ENCODE measurements at places on chromosomes 11 and 22. TPM values are rescaled to one million over a fixed set of nuclear protein-coding genes. Genes with fewer than 3 reads are reported as not detected.
A peak's percentile ranks its signal among the peaks of the same experiment; 100 is the strongest.

DNA sequence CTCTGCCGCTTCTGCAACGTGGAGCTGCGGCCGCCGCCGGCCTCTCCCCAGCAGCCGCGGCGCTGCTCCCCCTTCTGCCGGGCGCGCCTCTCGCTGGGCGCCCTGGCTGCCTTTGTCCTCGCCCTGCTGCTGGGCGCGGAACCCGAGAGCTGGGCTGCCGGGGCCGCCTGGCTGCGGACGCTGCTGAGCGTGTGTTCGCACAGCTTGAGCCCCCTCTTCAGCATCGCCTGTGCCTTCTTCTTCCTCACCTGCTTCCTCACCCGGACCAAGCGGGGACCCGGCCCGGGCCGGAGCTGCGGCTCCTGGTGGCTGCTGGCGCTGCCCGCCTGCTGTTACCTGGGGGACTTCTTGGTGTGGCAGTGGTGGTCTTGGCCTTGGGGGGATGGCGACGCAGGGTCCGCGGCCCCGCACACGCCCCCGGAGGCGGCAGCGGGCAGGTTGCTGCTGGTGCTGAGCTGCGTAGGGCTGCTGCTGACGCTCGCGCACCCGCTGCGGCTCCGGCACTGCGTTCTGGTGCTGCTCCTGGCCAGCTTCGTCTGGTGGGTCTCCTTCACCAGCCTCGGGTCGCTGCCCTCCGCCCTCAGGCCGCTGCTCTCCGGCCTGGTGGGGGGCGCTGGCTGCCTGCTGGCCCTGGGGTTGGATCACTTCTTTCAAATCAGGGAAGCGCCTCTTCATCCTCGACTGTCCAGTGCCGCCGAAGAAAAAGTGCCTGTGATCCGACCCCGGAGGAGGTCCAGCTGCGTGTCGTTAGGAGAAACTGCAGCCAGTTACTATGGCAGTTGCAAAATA, 816 bp downstream of the PDE3B start:
- peak; percentile 54 for DNase-seq

The C11orf86 gene
- 0.44 TPM for total RNA-seq

DNA sequence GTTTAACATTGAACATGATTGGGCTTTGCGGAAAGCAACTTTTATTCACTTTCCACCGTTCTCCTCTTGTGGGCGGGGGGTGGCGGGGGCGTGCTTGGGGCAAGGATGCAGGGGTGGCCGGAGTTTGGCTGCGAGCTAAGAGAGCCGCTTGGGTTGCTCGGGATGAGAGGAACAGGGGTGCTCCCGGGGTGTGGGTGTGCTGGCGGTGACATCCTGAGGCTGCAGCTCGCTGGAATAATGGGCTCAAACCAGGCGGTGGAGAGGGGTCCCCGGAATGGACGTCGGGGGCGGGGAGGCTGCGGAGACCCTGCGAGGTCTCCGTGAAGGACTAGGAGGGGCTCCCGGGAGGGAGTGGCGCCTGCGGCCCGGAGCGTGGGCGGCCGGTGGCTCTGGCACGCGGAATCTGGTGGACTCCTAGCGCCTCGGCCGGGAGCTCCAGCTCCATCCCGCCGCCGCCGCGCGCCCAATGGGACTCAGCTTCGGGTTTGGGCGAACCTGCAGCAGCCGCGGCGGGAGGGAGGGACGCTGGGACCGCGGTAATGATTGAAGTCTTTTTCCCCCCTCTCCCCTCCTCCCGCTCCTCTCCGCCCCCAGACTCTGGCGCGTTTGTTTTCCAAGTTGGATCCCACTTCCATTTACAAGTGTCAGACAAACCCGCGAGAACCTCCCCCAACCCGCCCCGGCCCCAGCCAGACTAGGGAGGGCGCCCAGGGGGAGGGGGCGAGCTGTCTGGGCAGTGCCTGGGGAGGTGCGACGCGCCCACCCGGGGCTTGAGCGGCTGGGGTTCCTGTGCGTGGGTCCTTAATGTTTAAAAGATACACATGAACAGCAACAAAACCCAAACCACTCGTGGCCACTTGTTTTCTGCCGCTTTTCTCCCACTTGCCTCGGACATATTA, 2.0 kb downstream of the FAT3 start:
- DNase-seq: peak; percentile 79

The MMP11 gene
- total RNA-seq: 16.5 TPM

The SLC17A6 gene
- 0.24 TPM for total RNA-seq

The KRTAP5-1 gene
- not detected for total RNA-seq

DNA sequence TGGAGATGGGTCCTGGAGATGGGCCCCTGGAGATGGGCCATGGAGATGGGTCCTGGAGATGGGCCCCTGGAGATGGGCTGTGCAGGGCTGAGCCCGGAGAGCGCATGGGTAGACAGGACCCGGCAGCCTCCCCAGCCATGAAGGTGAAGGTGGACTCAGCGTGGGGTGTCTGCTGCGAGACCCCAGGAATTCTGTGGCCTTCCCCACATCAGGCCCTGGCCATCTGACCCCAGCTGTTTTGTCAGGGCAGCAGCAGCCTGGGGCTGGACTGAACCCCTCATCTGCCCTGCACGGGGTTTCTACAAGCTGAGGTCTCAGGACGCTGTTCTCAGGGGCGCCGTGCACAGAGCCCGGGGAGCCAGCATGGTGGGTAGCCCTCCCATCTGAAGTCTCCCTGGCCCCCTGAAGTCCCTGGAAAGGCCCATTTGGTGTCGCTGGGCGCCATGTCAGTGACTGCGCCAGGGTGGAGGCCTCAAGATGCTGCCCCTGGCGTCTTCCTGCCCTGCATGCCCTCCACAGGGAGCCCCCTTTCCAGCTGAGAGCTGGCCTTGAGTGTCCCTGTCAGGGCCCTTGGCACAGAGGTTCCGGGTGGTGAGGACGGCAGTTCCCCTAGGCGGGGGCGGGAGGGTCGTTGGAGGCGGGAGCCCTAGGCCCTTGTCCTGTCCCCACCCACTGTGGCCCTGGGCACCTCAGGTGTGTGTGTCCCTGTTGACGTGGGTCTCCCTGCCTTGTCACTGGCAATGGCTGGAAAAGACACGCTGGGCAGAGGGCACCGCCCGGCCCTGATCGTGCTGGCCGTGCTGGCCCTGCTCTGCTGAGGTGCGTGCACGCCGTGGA, 5.4 kb downstream of the BRSK2 start:
- DNase-seq: no peak

The SCGB2A2 gene
- not detected for total RNA-seq

DNA sequence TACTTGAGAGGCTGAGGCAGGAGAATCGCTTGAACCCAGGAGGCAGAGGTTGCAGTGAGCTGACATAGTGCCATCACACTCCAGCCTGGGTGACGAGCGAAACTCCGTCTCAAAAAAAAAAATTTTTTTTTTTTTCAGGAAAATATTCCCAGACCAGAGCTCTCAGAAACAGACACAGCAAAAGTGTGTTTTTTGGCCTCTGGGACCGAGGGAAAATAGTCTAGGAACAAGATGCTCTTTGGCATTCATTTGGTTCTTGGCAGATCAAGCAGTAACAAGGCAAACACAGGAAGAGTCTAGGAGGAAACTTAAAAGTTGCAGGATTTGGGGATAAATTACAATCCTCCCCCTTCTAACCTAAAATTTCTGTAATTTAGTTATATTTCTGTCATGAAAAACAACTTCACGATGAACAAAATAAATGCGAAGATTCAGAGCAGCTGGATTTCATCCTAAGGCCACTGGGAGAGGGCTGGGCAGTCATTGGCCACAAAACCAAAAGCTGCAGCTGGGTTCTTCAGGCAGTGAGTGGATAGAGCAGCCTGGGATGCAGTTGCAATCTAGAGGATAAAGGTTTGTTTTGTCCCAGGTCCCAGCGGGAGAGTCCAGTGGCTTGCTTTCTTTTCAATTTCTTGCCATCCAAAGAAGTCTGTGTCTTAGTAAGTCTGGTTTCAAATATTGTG, 19.7 kb downstream of the ATG16L2 start:
- no peak for DNase-seq

- DNase-seq: no peak
These were observed 402.1 kb downstream of the CNTN5 start for GRCh38 chr11:99422581-99423427.

GRCh38 chr11:30172883-30173311, 57.9 kb upstream of the FSHB start:
- DNase-seq: no peak

GRCh38 chr11:68659158-68659921, 25.0 kb upstream of the GAL start:
- no peak for DNase-seq

DNA sequence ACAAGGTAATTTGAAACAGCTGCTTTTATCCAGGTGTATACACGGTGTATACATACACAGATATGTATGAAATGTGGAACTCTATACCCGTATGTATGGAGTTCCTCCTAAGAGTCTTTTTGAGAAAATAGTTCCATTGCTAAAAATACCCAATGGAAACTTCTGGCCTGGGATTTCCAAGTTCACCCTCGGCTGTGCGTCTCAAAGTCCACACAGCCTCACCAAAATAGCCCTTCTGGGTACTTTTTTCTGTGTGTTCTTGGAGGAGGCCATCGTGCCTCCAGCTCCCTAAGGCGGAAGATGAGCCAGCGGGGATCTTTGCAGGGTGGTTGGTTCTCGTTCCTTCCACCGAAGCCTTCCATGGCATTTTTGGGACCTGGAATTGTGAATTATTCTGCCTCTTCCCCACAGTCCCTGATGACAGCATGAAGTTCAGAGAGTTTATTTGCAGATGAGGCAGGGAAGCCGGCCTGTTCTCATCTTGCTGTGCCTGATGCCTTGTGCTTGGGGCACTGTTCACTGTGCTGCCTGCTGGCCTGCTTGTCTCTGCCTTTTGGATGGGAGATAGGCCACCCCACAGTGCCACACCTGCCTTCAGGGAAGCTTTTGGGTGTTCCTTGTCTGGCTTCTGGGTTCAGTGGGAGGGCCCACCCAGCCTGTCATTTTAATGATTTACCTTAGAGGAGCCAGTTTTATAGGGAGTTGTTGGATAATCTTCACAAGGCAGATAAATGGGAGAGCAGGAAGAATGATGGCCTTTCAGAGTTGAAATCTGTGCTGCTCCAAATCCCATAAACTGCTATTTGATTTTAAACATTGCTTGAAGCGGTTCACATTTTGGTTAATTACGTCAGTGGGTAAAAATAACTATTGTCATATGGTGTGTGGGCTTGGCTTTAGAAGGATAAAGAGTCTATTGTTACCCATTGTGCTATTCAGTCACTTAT, 112.7 kb upstream of the OR4B1 start:
- DNase-seq: no peak

DNA sequence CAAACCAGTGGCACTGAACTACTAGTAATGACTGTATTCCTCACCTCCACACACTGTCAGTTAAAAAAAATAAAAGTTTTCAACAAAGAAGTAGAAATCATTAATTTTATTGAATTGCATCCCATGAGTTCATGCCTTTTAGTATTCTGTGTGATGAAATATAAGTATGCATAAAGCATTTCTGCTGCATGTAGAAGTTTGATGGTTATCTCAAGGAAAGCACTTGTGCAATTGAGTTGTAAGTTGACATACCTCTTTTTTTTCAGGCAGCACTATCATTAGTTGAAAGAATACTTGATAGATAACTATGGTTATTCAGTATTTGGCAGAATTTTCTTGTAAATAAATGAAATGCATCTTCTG, 104.4 kb downstream of the STIM1 start:
- DNase-seq: no peak

- no peak for DNase-seq
These were observed 53.3 kb downstream of the FLRT1 start for GRCh38 chr11:64089027-64089360.

- no peak for DNase-seq
These were observed 634.1 kb upstream of the CADM1 start for GRCh38 chr11:116138280-116138679.

The CHADL gene
- total RNA-seq: 1.5 TPM

DNA sequence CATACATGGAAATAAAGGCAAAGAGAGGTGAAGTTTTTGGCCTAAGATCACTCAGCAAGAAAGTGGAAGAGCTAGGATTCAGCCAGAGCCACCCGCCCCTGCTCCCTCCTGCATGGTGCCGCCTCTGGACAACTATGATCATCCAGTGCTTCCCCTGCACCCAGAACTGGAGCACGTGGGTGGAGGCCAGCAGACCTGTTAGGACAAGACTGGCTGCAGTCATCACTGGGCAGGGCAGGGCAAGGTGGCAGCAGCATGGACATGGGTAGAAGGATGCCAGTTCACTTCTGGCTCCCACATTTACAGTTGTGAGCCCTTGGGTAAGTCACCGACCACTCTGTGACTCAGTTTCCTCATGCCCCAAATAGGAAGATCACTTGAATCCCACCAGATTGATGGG, 131.0 kb downstream of the FBXO7 start:
- DNase-seq: no peak

DNA sequence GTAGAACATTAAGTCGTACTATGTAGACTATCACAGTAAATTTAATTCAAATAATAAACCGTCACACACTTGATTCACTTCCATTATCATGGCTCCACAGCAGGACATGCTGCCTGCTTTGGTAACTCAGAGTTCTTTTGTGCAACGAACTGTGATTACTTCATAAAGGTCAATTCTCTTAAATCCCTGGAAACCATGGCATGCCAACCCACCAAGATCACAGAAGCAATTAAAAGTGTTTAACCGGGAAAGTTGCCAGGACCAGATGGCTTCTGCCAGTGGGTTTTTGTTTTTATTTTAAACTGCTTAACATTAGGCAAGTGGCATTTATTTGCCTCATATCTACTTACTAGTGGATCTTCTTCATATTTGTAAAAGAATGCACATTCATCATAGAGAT, 1162.1 kb downstream of the DLG2 start:
- no peak for DNase-seq

DNA sequence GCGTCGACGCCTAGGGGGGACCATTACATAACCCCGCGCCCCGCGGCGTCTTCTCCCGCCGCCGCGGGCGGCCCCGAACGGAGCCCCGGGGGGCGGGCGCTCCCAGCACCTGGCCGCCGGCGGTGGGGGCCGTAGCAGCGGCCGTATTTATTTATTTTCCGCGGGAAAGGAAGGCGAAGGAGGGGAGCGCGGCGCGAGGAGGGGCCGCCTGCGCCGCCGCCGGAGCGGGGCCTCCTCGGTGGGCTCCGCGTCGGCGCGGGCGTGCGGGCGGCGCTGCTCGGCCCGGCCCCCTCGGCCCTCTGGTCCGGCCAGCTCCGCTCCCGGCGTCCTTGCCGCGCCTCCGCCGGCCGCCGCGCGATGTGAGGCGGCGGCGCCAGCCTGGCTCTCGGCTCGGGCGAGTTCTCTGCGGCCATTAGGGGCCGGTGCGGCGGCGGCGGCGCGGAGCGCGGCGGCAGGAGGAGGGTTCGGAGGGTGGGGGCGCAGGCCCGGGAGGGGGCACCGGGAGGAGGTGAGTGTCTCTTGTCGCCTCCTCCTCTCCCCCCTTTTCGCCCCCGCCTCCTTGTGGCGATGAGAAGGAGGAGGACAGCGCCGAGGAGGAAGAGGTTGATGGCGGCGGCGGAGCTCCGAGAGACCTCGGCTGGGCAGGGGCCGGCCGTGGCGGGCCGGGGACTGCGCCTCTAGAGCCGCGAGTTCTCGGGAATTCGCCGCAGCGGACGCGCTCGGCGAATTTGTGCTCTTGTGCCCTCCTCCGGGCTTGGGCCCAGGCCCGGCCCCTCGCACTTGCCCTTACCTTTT, at the start of gene EP300:
TSS of gene EP300 (plus strand) at position 570 of the 795 bp plus-strand sequence. CDS start 413 bp downstream, outside the sequence.
- peak; percentile 69 for DNase-seq

DNA sequence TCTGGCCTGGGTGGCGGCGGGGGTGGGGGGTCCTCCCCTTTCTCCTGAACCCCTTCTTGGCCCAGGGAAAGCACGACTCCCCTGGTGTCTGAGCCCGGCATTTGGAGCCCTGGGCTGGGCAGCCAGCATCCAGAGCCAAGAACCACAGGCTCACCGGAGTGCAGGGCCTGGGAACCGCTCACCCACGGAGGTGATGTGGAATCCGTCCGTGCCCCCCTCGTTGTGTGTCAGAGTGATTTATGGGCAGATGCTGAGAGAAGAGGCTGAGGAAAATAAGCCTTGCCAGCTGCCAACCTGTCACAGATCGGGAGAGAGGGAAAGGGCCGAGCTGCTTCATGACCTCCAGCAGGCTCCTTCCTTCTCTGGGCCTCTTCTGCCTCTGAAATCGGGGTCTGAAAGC, 33.7 kb downstream of the WNT11 start:
- no peak for DNase-seq

The CARD16 gene
- not detected for total RNA-seq

Measured in WTC11 (cell line).